Activated CD4-positive, alpha-beta T cell treated with anti-CD3 and anti-CD28 coated beads for 24 hours (primary cell): ENCODE measurements at places on chromosomes 1 and 21.

DNA sequence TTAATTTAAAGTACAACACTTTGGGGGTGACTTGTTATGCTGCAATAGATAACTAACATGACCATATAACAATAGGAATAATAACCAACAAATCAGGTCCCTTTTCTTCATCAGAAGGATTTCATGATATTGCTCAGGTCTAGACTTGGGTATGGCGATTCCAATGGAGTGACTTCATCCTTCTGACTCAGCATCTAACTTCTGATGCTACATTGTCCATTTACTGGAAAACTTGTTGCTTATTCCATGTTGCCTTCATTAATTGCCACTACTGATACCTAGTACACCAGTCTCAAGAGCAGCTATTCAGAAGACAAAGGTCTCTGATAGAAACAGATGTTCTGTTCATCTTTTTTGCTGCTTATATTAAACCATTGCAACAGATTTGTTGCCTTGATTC lies 324.3 kb downstream of the TGFB2 start:
- no peak for DNase-seq

DNA sequence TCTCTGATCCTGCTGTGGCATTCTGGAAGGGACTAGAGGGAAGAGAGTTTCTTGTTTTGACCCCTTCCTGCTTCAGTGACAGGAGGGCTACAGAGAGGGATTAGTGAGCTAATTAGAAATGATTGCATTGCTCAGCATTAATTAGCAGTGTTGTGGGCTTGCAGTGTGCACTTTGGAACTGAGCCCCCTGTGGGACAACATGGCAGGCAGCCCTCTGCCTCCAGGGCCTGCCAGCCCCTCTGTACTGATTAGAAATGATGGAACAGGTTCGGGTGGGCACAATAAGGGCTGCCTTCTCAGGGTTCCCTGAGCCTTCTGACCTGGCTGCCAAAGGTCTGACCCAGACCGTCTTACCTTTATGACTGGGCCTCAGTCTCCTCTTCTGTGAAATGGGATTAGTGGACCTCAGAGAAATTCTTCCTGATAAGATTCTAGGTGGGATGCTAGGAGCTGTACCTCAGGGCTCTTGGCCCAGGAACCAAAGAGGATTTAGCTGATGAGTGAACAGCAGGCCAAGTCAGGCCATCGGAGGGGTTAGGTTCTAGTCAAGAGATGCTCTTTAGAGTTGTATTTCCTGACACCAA lies 39.6 kb downstream of the TMEM53 start:
- no peak for DNase-seq

GRCh38 chr21:26437326-26438009 lies 135.6 kb downstream of the CYYR1 start:
- DNase-seq = no peak

DNA sequence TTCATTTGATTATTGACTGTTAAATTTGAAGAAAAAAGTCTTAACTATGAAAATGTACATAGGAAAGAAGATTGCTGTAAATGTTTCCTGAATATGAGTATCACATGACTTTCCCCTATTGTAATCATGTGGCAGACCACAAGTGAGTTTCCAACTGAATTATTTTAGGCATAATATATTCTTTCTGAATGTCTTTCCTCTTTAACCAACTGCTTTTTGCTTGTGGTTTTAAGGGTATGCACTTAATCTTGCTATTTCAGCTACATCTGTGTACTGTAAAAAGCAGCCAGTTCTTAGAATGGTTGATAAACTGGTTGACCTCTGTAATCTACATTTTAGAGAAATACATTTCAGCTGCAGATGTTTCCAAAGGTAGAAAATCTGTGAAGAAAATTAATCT lies 400.7 kb downstream of the NEGR1 start:
- no peak for DNase-seq

DNA sequence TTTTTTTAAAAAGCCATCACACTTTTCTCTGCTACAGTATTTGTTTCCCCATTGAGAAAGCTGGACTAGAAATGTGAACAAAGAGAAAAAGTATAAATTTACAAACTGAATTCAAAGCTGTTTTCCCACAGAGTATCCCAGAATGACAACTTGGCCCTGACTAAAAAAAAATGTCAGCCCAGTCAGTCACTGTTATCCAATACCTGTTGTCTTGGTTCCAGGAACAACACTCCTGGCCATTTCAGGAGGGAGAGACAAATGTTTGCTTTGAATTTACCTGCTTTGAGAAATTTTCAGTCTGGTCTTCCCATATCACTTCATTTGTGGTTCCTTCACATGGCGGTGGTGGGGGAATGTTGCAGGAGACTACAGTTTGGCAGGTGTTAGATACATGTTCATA lies 46.2 kb downstream of the COLGALT2 start:
- no peak for DNase-seq

GRCh38 chr1:20982316-20982715 lies 194.4 kb downstream of the EIF4G3 start:
- DNase-seq = no peak

GRCh38 chr1:39648496-39648895 lies 9.1 kb upstream of the HEYL start:
- no peak for DNase-seq

DNA sequence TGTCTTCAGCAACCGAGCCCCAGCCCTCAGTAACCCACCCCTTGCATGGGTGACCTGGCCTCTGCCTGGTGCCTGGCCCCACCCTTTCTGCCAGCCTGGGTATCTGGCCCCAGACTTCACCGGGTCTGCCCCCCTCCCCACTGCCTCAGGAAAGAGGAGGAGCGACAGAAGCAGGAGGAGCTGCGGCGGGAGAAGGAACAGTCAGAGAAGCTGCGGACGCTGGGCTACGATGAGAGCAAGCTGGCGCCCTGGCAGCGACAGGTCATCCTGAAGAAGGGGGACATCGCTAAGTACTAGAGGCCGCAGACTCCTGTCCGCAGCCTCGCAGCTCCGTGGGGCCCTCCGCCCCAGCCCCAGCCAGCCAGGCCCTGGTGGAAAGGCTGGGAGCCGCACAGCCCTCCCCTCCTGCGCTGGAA lies 6.1 kb downstream of the TNFRSF25 start:
- no peak for DNase-seq

GRCh38 chr1:203169770-203170520 lies 5.7 kb downstream of the MYBPH start:
- no peak for DNase-seq

DNA sequence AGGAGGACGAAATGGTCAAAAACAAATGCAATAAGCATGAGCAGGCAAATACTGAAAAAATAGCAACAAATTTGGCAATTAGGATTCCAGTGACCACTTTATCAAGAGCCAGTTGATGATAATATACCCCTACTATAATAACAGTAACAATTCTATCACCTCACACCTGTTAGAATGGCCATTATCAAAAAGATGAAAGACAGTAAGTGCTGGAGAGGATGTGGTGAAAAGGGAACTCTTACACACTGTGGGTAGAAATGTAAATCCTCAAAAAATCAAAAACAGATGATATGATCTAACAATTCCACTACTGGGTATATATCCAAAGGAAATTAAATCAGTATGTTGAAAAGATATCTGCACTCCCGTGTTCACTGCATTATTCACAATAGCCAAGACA lies 114.3 kb upstream of the GFI1 start:
- DNase-seq = no peak

- no peak for DNase-seq
Observed at GRCh38 chr1:22342734-22343191, 108.9 kb upstream of the ZBTB40 start.

GRCh38 chr1:222644636-222644980 lies 26.7 kb downstream of the MIA3 start:
- DNase-seq = no peak
